ENCODE measurements at places on chromosomes 16 and 17. TPM values are rescaled to one million over a fixed set of nuclear protein-coding genes. Genes with fewer than 3 reads are reported as not detected.

KREMEN2 gene
- 0.77 TPM for polyA plus RNA-seq

RHBDL1 gene
- polyA plus RNA-seq, result 4.1 TPM

SOST gene
- polyA plus RNA-seq, result not detected

HOXB3 gene
- polyA plus RNA-seq, result 0.46 TPM

CA10 gene
- polyA plus RNA-seq, result not detected

CD79B gene
- polyA plus RNA-seq, result 0.06 TPM

RNU2-1 gene
- not detected for polyA plus RNA-seq

CSH1 gene
- polyA plus RNA-seq, result not detected

TEKT5 gene
- not detected for polyA plus RNA-seq

SLC6A4 gene
- 0.02 TPM for polyA plus RNA-seq

GRCh38 chr17:43399839-43400328 lies 1.1 kb downstream of the ARL4D start:
- no peak for DNase-seq

DNA sequence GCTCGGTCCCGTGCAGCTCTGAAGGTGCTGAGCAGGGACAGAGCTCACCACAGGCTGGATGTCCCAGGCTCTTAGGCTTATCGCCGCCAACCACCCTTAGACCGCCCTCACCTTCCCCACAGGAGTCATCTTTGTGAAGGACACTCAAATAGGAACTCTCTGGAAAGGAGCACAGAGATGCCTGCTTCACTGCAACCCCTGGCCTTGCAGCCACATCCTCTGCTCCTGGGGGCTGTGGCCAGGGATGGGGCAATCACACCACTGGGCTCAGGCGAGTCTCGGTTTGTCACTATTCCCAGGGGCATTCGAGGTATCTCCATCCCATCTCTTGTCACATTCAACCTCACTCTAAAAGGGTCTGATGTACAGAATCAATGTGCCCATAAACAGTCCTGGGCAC lies 10.9 kb downstream of the ZDHHC1 start:
- DNase-seq, result no peak

DNA sequence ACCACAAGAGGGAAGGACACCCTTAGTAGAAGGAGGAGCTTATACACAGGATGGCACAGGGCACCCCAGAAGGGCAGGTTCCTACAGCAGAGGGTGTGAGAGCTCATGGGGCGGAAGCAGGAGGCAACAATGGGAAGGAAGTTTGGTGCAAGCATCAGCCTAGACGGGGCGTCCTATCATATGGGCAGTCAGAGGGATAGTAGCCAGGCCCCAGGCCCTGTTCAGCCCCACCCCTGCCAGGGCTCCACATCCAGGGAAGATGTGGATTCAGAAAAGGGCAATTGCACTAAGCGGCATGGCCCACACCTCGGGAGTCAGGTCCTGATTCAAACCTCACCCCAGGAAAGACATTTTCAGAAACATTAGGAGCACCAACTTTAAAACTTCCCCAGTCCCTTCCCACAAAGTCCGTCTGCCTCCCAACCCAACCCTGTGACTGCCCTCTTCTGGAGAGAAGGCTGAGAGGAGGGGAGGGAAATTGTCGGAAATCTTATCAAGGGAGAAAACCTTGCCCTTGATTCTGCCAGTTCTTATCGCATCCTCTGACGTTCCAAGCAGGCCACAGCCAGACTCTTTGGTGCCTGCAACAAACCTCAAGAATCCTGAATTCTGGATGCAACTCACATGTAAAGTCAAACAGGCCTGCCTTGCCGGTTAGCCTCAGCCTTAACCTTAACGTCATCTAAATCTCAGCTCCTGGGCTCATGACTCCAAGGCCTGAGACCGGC lies 198.8 kb upstream of the CDH5 start:
- no peak for DNase-seq

DNA sequence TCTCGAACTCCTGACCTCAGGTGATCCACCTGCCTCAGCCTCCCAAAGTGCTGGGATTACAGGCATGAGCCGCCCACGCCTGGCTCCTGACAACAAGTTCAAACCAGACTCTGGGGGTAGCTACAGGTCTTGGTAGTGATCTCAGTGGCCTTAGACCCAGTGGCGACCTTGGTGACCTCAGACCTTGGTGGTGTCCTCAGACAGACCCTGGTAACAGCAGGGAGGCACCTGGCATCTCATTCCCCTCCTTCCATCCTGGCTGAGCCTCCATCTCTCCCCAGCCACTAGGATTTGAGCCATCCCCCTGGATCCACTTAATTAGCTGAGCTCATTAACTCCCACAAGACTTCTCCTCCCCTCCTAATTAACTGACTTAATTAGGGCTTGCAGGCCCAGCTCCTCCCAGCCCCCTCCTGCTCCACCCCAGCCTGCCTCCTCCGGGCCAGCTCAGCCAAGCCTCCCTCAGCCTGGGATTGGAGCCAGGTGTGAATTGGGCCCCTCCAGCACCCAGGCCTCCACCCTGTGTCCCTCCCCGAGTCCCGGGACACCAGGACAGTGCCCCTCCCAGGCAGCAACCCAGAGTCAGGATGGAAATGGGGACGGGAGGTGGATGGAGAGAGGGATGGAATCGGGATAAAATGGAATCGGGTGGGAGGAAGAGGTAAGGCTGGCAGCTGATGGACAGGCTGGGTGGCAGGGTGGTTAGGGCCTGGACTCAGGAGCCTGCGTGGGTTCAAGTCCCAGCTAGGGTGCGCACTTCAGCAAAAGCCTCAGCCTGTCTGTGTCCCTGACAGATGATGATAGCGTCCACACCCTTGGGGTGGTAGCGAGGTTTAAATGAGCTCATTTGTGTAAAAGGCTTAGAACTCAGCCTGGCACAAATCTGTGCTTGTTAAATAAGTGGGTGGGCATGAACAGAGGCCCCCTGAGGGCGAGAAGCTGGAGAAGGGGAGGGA lies 11.2 kb upstream of the SBK1 start:
- no peak for DNase-seq

- DNase-seq, result peak; percentile 74
Measured at GRCh38 chr16:75764154-75764768, 38.0 kb upstream of the CPHXL start.

- no peak for DNase-seq
Measured at GRCh38 chr17:40315206-40315605, 6.2 kb downstream of the RARA start.

GRCh38 chr17:75776386-75777295 lies 8.0 kb upstream of the UNK start:
- DNase-seq, result no peak

DNA sequence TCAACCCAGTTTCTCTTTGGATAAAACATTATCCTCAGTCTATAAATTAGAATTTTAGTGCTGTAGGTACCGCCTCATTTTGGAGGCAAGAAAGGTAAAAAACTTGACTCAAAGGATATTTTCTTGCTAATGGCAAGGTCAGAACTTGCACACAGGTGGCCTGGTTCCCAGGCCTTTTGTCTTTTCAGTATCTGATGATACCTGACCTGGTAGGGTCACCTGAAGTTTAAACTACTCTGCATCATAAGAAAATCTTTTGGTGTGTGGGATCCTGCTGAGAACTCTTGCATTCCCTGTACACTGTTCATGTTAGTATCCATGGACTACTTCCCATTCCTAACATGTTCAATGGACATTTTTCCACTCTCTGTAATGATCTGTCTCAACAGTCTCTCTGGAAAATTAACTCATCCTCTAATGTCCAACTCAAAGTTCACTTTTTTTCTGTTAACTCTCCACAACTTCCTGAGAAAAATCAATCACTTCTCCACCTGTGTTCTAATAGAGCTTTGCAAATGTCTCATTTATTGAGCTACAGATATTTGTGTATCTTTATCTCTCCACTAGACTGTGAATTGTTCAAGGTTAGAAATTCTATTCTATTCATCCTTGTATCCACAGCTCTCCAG lies 317.1 kb upstream of the SOX9 start:
- no peak for DNase-seq

- no peak for DNase-seq
Measured at GRCh38 chr16:3664187-3664896, 9.9 kb downstream of the DNASE1 start.

DNA sequence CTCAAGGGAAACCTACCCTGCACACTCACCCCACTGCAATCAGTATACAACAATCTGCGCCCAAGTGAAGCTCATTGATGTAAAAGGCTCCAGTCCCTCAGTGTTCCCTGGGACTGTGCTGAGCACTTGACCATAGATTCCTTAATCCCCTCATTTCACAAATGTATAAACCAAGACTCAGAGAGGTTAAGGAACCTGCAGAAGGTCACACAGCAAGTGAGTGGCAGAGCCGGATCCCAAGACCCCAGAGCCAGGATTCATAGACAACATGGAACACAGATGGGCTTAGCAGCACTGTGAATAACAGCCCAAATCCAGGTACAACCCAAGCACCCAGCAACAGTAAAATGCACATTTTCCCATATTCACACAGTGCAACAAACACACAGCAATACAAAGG lies 225.7 kb downstream of the C16orf78 start:
- no peak for DNase-seq

DNA sequence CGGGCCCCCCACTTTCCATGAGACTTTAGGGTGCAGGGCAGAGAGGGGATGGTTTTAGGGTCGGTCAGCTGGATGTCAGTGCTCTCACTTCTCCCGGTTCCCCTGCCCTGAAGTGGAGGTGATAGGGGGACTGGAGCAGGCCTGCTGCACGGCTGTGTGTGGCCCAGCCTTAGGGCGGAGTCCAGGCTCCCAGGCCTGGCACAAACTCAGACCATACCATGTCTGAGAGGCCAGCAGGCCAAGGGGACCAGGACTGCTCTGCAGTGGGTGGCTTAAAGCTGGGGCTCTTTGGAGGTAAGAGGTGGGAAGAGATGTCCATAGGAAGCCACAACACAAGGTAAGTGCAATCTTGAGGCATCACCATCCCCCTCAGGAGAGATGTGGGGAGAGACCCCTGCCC lies 8.3 kb downstream of the TFAP4 start:
- peak; percentile 69 for DNase-seq

- DNase-seq, result no peak
Measured at GRCh38 chr16:82481455-82481854, 145.3 kb upstream of the CDH13 start.

- DNase-seq, result no peak
Measured at GRCh38 chr17:77258638-77259037, 117.9 kb downstream of the SEC14L1 start.

GRCh38 chr17:73976676-73977521 lies 226.6 kb upstream of the RPL38 start:
- DNase-seq, result peak; percentile 61

DNA sequence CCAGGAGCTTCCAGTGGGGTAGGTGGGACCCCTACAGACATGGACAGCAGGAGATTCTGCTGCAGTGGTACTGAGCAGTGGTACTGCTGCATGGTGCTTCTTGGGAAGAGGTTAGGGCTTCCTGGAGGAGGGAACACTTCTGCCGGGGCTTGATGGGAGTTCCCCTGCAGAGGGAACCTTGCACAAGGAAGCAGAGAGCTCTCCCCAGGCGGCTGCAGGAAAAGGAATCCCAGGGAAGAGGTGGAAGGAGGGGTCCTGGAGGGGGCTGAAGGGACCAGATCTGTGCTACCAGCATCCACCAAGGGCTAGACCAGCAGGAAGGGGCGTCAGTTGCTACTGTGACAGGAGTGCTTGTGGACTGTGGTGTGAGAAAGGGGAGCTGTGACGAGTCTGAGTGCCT lies 10.6 kb downstream of the RIPOR1 start:
- no peak for DNase-seq

DNA sequence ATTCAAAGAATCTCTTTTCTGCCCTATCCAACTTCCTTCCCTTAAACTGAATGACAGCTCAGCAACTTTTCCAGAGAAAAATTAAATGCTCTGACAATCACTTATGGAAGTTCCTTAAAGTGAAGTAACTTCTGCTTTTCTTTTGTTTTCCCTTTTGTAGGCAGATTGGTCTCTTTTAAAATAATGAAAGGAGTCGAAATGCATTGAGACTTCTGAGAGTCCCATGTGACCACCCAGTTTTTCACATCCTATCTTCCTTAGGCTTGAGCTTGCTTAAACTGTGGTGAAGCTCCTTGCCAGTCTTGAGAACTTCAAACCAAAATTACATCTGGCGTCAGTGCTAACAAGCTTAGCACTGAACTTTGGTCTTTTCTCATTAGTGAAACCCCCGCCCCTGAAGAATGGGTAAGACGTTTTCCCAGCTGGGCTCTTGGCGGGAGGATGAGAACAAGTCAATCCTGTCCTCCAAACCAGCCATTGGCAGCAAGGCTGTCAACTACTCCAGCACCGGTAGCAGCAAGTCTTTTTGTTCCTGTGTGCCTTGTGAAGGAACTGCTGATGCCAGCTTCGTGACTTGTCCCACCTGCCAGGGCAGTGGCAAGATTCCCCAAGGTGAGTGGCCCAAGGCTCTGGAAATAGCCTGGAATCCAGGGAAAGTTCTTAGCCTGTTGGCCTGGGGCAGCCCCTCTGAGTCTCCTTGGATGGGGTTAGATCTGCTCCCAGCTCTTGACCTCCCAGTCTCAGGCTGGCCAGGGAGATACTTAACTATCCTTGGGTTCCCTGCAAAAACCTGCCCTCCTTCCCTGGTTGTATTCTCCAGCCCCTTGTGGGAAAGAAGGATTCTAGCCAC lies 1.2 kb downstream of the TMEM106A start:
- DNase-seq, result no peak

GRCh38 chr16:86630471-86630870 lies 52.1 kb downstream of the FOXL1 start:
- no peak for DNase-seq

GRCh38 chr17:75153780-75154194 lies 525 bp downstream of the JPT1 start:
- DNase-seq, result no peak

DNA sequence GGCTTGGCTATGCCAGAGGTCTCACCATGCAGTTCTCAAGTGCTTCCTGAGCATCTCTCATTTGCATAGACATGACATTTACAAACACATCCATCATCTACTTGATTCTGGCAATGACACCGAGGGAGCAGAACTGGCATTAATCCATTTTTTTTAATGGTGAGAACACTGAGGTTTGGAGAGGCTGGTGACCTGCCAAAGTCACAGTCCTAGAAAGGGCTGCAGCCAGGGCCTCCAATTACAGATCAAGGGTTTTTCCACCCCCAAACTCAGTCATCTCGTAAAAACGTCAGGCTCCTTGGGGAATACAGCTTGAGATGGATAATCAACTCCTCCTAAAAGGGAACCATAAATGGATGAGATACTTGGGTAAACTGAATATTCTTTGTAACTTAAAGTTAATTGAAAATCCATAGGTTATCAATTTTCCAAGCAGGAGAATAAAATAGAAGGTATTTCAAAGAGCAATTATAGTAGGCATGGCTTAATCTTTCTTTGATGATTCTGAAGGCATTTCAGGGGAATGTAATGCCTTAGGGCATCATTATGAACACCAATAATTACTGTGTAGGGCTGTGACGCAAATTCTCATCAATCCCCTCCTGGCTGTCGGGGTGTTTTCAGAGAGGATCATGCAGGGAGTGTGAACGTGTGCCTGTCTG lies 9.4 kb upstream of the MEOX1 start:
- no peak for DNase-seq
